ENCODE measurements at places on chromosomes 5 and 9.

- DNase-seq, result peak; percentile 82
Measured at GRCh38 chr9:4573634-4574389, 83.5 kb downstream of the SLC1A1 start.

DNA sequence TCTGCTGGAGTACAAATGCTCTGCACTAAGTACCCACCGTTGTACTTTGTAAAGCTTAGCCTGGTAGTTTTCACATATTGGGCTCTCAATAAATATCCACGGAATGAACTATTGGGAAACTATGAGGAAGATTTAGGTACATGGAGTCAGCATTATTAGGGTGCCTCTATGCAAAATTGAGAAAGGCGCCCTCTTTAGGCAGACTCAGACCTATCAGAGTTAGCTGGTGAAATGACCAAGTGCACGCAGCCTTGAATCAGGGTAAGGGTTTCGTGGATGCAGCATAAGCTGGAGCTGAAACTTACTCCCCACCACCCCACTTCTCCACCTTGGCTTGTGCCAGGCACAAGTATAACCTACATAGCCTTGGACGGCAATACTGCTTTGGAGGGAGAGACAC is 1178.8 kb upstream of the DMAC1 start:
- DNase-seq, result no peak

DNA sequence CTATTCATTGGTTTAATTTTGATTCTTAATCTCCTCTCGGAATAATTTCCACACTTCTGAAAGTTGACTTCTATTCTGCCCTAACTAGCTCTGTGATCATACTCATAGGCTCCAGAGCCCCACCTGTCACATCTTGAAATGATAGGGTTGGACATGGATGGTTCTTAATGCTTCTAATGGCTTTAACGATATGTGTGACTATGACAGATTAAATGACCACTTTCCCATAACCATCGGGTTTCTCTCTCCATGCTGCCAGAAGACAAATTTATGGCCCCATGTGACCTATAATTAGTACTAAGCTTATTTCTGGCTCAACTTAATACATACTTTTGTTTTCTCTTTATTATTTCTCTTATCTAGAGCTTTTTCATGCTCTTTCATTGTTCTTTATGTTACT is 251.1 kb upstream of the TUT7 start:
- DNase-seq, result no peak

- peak; percentile 15 for DNase-seq
Measured at GRCh38 chr5:8417316-8418048, 548.5 kb downstream of the MTRR start.

GRCh38 chr5:60568646-60569045 is 131.3 kb downstream of the DEPDC1B start:
- DNase-seq, result no peak

- DNase-seq, result no peak
Measured at GRCh38 chr9:68523367-68523936, 17.2 kb downstream of the TMEM252 start.

- DNase-seq, result no peak
Measured at GRCh38 chr5:19492861-19493260, 495.1 kb downstream of the CDH18 start.

GRCh38 chr5:31768784-31769183 is 129.9 kb downstream of the PDZD2 start:
- DNase-seq, result no peak

- no peak for DNase-seq
Measured at GRCh38 chr5:77973253-77973609, 197.1 kb upstream of the TBCA start.

DNA sequence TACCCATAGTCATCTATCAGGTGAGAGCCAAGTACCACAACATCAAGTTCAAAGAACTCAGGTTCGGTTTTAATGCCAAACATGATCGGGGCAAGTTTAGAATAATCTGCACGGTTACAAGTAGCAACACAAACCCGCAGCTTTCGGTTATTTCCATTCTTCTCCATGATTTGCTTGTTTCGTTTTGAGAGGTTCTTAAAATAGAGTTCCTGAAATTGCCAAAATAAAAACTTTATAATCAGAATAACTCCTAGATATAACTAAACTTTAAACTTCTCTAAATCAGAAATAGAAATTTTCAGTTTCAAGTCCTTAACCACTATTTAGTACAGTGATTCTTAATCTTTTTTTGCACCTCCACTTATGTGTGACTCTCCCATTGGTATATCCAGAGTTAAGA is 9.1 kb downstream of the GNE start:
- DNase-seq, result no peak

DNA sequence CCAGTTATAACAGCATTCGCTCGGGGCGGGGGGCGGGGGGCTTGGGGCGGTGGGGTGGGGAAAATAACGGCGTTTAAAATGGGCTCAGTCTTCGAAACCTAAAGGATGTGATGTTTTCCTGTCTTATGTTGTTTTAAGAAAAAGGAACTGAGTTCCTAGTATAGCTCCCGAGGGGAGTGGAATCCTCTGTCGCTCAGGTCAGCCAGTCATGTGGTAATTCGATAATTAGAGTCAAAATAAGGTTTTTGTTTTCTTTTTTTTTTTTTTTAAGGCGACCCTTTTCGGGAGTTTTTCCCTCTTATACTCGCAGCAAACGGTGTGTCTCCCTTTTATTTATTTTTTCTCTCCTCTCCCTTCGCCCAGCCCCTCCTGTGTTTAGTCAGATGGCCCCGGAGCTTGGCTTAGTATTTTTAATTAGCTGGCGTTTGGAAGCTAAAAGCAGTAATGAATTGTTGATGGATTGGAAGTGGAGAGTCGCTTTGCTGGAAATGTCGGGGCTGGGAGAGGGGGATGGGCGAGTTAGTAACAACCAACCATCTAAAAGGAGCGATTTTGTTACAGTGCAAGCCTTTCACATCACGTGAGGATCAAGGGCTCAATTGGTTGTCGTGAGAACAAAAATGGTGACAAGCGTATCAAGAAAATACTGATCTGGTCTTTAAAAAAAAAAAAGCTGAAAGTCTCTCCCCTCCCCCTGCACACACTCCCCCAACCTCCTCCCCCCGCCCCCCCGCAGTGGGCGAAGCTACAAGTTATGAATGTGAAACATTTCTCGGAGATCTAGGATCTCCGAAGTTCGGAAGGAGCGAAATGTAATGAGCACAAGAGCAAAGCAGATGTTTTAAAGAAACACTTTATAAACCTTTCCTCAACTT is 714 bp upstream of the ZNF608 start:
- DNase-seq, result peak; percentile 94

- no peak for DNase-seq
Measured at GRCh38 chr5:53969176-53969730, 341.1 kb downstream of the ARL15 start.

DNA sequence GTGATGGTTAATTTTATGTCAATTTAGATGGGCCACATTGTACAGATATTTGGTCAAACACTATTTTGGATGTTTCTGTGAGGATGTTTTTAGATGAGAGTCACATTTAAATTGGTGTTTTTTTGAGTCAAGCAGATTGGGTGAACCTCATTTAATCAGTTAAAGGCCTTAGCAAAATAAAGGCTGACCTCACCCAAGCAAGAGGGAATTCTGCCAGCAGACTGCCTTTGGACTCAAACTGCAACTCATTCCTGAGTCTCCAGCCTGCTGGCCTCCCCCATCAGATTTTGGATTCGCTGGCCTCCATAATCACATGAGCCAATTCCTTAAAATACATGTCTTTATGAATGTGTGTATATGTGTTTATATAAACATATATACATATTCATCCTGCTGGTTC is 282.7 kb upstream of the POU5F2 start:
- no peak for DNase-seq

DNA sequence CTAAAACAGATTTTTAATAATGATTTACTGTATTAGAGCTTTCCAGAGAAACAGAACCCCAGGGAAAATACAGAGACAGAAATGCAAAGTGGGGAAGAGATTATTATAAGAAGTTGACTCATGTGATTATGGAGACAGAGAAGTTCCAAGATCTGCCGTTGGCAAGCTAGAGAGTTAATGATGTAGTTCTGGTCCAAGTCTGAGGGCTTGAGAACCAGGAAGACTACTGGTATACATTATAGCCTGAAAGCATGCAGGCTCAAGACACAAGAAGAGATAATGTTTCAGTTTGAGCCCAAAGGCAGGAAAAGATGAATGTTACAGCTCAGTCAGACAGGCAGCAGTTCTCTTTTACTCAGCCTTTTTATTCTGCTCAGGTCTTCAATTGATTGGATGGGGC is 98.8 kb upstream of the NFIL3 start:
- DNase-seq, result no peak

- no peak for DNase-seq
Measured at GRCh38 chr9:68981789-68982188, 32.1 kb downstream of the PRKACG start.

DNA sequence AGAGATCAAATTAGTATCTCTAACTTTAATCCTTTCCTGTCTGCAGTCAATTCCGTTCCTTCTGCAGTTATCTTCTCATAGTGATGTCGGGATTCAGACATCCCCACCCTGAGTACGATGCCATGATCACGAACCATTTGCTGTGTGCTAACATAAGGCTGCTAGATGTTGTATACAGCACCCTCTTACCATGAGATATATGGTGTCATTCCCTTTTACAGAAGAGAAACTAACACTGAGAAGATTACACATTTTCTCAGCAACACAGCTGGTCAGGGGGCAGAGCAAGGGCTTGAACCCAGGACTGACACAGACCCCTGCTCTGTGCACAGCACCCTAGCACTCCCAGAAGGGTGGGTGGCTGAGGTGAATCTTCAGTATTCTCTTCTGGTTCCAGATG is 46.9 kb upstream of the HSD17B4 start:
- DNase-seq, result no peak

- DNase-seq, result no peak
Measured at GRCh38 chr5:125370461-125371205, 624.2 kb upstream of the ZNF608 start.

GRCh38 chr5:98927242-98927988 is 1.4 kb downstream of the CHD1 start:
- peak; percentile 2 for DNase-seq

DNA sequence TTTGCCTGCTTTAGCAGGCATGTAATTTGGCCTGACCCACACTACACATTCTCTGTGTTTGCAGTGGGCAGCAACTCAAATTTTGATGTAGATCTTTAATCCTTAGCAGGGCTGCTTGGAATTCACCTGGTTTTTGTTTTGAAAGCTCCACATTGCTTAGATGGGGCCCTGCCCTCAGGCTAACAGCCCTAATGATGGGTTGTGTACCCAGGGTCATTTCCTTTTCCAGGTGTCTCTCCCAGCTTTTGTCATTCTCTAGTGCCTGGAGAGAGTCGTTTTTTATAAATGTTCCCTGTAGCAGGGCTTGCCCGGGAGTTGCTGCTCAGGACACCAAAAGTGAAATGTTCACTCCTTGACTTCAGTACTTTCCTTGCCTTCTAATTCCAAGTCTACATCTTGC is 126.3 kb downstream of the TRIO start:
- DNase-seq, result no peak

DNA sequence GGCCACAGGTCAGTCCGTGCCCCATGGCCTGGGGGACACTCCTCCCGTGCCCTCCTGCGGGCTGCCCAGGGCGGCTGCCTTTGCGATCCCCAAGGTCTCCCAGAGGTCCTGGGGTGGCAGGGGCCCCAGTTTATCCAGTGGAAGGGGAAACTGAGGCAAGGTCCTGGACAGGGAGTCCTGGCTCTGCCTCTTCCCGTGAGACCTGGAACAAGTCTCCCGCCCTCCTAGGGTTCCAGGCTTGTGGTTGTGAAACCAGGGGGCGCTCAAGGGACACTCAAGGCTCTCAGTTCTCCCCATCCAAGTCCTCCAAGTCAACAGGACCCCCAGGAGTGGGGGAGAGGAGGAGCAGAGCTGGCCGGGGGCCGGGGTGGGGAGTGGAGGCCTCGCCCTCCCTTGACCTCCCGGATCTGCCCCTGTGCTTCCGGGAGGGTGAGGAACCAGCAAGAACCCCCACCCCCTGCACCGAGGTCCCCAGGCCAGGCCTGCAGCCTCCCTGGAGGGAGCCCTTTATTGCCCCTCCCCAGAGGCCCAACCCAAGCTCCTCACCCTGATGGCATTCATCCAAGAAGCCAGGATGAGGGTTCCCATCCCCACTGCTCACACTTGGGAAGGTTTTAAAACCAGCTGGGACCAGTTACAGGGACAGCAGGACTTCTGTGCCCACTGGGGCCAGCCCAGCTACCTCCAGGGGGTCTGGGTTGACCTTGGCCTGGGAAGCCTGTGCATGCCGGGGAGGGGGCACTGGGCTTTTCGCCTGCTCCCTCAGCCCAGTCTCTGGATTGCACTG is 24.7 kb upstream of the TMEM250 start:
- peak; percentile 40 for DNase-seq

DNA sequence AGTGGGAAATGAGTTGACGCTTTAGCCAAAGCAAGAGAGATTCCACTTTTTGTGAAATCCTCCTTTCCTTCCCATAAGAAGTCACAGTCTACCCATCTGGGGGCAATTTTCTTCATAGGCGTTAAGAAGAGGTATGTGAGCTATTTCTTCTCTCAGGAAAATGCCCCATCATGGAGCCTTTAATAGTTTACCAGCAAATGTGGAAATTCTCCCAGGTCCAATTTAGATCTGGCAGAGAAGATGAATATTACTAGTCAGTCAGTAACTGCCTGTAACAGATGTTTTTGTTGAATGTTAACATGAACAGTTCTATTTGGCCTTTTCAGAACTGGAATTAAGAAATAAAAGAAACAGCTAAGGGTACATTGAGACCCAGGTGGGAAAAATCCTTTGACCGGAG is 156.4 kb upstream of the RFX3 start:
- DNase-seq, result no peak

DNA sequence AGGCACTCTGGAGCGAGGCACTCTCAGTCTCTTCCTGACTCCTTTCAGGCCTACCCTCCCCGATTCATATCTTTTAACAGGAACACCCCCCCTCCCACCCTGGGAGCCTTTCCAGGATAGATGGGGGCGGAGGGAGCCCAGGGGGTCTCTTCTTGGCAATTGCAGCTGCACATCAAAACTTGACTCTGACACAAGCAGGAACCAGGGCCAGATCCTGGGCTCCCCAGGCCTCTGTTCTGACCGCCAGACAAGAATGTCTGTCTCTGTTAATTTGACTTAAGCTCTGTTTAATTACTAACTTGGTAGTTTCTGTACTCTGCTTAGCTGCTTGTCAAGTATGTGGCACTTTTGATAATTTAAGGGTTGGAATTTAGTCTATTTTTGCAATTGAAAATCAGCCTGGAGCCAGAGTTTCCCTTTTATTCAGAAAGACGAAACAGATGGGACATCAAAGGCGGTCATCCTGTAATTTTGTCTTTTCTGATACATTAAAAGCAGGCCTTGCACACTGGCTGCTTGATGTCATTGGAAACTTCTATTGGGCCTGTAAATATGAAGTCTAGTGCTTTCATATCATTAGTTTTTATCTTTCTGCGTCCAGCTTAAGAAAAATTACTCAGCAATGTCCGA is 43.3 kb downstream of the ACTL7B start:
- no peak for DNase-seq

Data from NCI-H2171 treated with DMSO at 0.1 percent for 48 hours (cell line).